Stimulated activated CD4-positive, alpha-beta T cell treated with anti-CD3 and anti-CD28 coated beads, Interleukin-12 subunit alpha, Interleukin-12 subunit beta, amount 100 ng/mL, for 24 hours (primary cell): ENCODE measurements at places on chromosomes 1 and 21.

GRCh38 chr21:39346206-39346605 is 2.7 kb downstream of the HMGN1 start:
- DNase-seq, result no peak

DNA sequence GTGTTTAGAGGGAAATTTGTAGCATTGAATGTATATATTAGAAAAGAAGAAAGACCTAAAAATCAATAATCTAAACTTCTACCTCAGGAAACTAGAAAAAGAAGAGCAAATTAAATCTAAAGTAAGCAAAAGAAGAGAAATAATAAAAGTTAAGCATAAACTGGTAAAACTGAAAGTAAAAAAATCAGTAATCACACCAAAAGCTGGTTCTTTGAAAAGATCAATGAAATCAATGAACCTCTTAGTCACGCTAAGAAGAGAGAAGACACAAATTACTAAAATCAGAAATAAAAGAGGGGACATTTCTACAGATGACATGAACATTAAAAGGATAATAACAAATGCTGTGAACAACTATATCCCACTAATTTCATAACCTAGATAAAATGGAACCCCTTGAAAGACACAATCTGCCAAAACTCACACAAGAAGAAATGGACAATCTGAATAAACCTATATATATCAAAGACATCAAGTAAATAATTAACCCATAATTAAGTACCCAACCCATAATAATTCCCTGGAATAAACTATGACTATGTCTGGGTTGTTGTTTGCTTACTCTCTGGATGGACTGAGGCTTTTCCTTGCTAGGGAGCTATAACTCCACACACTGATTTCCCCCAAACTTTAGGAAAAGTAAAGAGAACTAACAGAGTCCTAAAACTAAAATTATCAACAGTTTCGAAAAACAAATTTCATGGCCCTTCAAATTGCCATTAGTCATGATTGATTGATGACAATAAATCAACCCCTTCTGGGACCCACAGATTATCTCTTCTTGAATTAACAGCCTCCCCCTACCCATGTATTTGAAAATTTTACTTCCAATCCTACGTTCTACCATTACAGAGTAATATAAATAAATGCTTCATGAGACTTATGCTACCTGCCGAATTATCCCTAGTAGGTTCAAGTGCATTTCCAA is 2.8 kb upstream of the CDC73 start:
- DNase-seq, result no peak

- DNase-seq, result peak; percentile 71
Observed at GRCh38 chr1:24199291-24199900, 12.3 kb upstream of the IFNLR1 start.

DNA sequence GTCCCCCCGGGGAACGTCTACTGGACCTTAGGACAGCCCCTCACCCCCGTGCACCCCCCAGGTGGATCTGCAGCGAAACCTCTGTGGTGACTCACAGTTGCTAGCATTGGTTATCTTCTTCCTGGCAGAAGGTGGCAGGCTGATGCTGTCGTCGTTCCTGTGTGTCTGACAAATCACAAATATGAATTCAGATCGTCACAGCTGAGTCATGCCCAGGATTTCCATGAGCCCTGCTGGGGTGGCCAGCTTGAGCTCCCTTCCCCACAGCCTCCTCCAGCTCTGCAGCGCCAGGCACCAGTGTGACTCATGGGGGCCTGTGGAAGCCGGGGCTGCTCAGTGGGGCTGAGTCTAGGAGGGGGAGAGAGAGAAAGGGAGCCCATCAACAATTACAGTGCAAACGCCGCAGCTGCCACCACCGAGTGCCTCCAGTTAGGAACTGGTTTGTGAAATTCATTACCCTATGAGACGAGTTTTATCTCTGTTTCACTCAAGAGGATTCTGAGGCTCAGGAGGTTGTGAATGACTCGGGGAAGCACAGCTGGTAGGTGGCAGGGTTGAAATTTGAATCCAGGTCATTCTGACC is 197.9 kb downstream of the DYRK1A start:
- peak; percentile 86 for DNase-seq

GRCh38 chr1:150268340-150268704 is 494 bp downstream of the APH1A start:
- no peak for DNase-seq

GRCh38 chr1:109438798-109439297 is 12.6 kb upstream of the PSMA5 start:
- no peak for DNase-seq
